ENCODE measurements at places on chromosomes 16 and 17.

GRCh38 chr17:81228834-81229665 lies 6.3 kb upstream of the CEP131 start:
- no peak for DNase-seq

DNA sequence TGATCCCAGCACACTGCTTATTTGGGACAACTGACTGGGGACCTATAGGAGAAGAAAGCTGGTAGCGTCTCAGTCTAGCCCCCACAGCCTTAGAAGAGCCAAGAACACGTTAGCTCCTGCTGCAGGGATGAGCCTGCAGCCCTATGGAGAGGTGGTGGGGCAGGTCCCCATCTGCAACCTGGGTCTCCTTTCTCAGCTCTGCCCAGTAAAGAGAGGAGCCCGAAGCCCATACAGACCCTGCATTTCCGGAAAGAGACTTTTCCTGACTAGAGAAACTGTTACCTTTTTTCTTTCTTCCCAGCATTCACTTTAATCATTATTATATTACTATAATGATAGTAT lies 788 bp downstream of the METTL22 start:
- DNase-seq, result no peak

DNA sequence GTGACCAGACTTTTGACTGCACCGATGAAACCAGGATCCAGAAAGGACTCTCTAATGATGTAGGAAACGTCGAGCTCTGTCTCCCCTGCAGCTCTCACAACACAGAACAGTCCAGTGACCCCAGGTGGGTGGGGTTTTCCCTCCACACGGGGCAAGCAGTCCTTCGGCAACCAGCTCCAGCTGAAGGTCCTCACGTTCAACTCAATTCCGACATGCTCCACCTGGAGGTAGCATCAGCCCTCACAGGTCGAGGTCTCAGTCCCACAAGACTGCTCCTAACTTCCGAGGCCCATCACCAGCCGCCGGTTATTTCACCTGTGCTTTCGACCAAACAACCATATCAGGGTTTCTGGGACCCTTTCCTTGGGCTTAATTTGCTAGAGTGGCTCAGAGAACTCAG lies 28.2 kb downstream of the ITGAE start:
- DNase-seq, result no peak

DNA sequence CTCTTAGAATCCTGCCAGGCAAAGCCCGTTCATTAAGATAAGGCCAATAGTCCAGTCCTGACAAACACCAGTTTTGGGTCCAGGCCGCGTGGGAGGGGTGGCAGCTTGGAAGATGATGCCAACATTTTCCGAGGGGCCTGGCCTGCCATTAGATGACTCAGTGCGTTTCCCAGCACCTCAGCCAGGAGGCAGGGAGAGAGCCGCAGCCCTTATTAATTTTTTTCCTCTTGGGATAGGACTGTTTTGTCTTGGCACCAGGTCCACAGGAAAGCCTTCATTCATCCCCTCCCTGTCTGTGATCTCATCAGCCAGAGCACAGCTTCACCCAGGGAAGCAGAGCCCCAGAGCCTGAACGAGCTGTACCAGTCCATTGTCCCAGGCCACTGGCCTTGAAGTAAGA lies 4.7 kb upstream of the NDEL1 start:
- DNase-seq, result peak; percentile 61

DNA sequence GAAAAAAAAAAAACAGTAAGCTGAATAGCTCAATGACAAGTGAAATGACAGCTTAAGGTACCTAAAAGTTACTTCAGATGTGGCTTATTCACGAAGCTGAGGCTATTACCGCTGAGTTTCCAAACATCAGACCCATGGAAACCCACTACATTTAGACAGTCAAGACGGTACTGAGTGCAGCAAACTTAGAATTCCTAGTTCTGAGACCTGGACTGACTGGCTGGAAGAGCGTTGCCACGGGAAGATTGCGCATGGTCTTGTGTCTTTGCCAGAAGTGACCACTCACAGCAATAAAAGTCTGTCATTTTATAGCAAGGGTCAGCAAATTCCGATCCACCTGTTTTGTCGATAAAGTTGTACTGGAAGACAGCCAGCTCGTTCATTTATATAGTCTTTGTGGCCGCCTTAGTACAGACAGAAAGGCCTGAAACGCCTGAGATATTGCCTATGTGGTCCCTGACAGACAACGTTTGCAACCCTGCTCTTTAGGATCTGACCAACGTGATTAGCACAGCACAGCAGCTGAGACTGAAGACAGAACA lies 19.2 kb downstream of the LITAFD start:
- DNase-seq, result no peak

- no peak for DNase-seq
Observed at GRCh38 chr17:81371910-81372760, 23.1 kb upstream of the BAHCC1 start.

GRCh38 chr17:50596191-50597037 lies 35.9 kb downstream of the CACNA1G start:
- no peak for DNase-seq

DNA sequence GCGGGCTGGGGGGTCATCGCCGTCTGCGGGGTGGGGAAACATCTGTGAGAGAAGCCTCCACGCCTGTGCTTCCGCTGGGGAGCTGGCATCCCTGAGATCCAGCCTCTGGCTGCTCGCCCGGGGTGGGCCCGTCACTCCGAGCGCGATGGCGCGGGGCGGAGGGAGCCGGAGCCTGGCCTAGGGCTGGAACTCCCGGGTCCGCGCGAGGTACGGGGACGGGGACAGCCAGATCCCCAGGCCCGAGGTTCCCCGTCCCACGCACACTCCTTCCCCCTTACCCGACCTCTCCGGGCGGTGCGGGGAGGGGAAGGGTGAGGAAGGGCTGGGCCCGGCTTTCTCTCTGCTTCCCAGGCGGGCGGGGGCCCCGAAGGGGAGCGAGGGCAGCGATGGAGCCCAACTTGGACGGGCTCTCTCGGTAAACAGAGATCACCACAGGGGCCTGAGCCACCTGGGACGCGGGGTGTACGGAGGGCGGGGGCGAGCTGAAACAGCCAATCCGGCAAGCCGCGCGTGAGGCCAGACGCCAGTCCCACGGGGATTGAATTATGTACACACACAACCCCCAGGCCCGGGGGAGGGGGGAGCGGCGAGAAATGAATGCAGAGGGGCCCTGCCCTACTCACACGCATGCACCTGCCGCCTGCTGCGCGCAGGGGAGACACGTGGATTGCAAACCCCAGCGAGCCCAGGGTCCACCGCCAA lies at the start of gene SLC16A11:
Gene SLC16A11 (minus strand): TSS at position 596 of the 702 bp plus-strand sequence. CDS start 579 bp downstream, at position 17.
- no peak for DNase-seq
